ENCODE measurements at places on chromosomes 5 and 9.

DNA sequence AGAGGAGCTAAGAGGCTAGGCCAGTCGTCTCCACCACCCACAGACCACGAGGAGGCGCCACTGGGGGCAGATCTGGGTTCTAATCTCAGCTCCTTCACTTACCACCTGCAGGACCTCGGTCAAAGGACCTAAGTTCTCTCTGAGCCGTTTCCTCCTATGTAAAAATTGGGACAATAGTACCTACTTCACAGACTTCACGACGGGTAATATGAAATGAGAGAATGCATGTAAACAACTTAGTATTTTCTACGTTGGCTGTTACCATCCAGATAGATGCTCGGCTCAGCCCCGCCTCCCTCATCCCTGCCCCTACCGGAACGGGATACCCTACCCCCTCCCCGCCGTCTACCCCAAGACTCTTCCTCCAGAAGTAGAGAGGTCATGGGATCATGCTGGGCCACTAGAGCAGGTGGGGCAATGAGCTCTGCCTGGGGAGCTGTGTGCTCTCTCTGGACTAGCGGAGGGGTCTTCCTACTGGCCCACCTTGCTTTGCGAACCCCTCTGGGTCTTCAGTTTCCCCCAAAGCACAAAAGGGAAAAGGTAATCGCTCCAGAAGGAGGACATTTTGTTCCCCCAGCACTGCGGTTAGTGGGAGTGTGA is 541 bp downstream of the GNPDA1 start:
- DNase-seq: peak; percentile 46

GRCh38 chr5:143258559-143259253 is 144.8 kb downstream of the NR3C1 start:
- no peak for DNase-seq

DNA sequence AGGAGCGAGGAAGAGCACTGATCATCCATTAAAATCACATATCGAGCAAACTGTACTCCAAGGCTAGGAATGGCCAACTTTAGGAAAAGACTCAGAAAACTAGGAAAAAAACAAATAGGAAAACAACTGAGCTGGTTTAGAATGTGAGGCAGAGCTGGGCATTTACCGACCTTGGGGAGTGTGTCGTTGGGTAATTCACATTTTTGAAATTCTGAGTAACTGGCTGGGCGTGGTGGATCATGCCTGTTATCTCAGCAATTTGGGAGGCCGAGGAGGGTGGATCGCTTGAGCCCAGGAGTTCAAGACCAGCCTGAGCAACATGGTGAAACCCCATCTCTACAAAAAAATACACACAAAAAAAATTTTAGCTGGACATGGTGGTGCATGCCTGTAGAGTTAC is 70.1 kb downstream of the ZFAND5 start:
- DNase-seq: no peak

DNA sequence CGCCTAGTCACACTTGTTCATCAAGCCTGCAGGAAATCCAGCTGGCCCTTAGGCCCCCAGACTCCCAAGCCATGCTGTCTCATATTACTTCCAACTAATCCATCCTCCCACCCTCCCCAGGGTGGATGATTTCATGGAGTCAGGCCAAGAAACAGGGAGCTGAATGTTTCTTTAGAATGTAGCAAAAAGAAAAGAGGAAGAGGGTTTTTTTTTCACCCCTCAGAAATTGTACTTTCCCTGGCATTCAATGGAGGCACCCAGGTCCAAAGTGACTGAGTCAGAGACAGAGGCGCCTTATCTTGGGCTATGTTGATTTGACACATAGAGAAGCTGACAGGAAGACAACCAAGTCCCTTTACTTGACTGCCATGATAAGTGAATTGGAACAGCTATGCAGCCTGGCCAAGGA is 260.2 kb upstream of the NR4A3 start:
- no peak for DNase-seq

DNA sequence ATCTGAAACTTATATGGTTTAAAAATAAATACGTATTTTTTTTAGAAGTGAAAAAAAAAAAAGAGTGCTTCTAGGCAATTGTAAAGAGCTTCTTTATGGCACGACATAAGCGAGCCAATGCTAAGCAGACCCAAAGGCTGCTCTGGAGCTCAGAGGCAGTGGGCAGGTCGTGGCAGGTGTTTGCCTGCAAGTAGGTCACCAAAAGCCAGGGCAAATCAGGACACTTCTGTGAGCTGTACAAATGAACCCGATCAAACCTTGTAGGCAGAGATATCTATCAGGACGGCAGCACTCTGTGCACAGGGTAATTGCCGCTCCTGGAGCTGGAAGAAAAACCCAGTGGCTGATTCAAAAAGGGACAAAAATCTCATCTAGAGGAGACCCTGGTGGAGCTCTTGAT is 75.9 kb downstream of the IRX2 start:
- DNase-seq: no peak

GRCh38 chr9:107102011-107102410 is 181.1 kb upstream of the RAD23B start:
- DNase-seq: no peak

DNA sequence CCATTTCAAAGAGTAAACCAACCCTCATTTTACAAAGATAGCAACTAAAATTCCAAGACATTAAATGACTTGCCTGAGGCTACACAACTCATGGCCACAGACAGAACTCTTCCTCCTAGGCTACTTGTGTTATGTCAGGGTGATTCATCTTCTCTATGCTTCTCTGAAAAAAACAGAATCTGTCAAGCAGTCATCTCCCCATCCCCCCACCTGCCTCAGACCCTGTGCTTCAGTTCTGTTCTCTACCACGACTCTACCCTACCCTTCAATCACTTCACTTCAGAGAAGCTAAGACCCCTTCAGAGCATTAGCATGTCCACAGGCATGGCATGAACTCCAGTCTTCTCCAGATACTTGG is 277.7 kb upstream of the PTGER4 start:
- no peak for DNase-seq

- no peak for DNase-seq
Observed at GRCh38 chr9:16532681-16533450, 337.6 kb downstream of the BNC2 start.

- DNase-seq: no peak
Observed at GRCh38 chr9:4024281-4024777, 275.5 kb downstream of the GLIS3 start.

- DNase-seq: no peak
Observed at GRCh38 chr5:111372799-111373198, 139.5 kb downstream of the STARD4 start.

DNA sequence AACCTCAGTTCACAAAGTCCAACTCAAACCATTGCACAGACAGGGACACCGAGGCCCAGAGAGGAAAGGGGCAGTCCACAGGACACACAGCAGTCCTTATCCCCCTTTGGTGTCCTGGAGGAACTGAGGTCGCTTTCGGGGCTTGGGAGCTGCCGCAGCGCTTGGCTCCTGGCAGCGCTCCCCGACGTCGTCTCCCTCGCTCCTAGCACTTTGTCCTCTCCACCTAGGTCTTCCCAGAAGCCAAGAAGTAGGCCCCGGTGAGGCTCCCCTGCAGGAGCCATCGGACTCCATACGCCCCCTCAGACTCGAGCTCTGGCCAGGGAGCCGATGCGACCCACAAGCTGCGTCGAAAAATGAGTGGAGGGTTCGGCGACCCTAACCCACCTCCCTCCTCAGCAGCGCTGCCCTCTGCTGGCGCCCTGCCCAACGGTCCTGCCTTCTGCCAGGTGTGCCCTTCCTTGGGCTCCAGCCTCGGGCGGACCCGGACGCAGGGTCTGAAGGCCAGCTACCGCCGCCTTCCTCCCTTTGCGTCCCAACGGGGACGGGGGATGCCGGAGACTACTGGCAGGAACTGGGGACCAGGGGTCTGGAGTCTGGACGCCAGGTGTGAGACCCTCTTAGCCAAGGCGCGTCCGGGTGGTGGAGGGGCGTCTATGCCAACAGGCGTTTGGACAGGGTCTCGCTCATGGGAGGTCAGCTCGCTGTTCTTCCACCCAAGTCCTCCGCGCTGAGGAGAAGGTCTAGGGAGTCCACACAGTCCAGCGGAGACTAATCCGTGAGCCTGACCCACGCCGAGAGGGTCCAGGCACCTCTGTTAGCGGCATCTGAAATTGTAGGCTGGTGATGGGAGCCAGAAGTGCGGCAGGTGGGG is 2.1 kb upstream of the PRDM12 start:
- DNase-seq: no peak

- DNase-seq: no peak
Observed at GRCh38 chr9:136544548-136544963, 1.3 kb downstream of the NOTCH1 start.

- no peak for DNase-seq
Observed at GRCh38 chr5:143135832-143136551, 267.5 kb downstream of the NR3C1 start.

GRCh38 chr9:131298816-131299215 is 9.3 kb downstream of the PLPP7 start:
- no peak for DNase-seq

GRCh38 chr5:171299851-171300250 is 9.2 kb upstream of the TLX3 start:
- no peak for DNase-seq

- no peak for DNase-seq
Observed at GRCh38 chr5:149445739-149446369, 66.8 kb upstream of the IL17B start.

- no peak for DNase-seq
Observed at GRCh38 chr5:133202066-133202665, 150.4 kb downstream of the HSPA4 start.

- DNase-seq: no peak
Observed at GRCh38 chr9:124134526-124134925, 123.0 kb downstream of the LHX2 start.

DNA sequence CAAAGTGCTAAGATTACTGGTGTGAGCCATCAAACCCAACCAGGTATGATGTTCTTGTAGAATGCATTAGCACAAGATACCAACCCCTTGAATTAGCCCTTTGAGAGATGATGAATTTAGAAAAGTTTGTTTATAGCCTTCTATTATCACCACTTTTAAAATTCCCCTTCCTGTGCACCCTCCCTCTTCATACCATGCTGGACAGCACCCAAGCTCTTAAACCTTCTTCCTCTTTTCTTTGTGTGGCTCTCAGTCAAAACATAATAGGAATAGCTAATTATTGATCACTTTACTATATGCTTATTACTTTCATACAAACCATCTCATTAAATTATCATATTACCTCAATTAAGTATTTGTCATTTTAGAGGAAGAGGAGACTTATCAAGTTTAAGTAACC is 87.6 kb upstream of the TMED7 start:
- DNase-seq: no peak

DNA sequence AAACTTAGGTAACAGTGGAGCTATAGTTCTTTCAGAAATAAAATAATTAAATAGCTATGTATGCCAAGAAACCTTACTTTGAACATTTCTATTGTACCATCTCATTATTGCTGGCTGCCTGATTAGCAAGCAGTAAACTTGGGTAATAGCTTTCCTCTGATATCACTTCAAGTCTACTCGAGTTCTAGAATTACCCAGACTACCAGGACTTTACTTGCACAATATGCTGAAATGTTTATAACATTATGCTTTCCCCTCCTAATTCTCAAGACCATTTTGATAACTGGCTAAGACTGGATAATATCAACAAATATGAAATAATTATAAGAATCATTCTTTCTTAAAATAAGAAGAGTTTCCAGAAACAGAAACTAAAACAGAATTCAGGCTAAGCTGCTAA is 512.6 kb downstream of the RAB3C start:
- DNase-seq: no peak

DNA sequence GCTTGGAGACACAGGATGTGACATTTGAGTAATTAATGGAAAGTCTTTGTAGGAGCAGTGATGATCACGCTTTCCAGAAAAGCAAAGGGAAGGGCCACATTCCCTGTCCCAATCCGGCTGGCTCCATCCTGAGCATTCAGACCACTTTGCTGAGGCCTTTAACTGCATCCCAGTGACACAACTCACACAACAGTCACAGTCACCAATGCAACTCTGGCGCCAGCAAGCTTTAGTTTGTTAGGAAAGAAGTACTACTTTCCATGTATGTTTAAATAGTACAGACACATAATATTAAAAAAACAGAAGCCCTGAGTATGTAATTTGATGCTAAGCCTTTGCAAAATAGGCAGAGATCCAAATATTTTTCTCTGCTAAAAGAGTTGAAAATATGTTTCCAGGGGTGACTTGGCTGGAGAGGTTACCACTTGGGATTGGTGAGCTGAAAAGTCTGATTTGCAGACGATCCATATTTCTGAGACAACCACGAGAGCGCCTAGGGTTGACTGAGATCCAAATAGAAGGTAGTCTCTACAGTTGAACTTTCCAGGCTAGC is 31.7 kb upstream of the GAS1 start:
- DNase-seq: no peak

DNA sequence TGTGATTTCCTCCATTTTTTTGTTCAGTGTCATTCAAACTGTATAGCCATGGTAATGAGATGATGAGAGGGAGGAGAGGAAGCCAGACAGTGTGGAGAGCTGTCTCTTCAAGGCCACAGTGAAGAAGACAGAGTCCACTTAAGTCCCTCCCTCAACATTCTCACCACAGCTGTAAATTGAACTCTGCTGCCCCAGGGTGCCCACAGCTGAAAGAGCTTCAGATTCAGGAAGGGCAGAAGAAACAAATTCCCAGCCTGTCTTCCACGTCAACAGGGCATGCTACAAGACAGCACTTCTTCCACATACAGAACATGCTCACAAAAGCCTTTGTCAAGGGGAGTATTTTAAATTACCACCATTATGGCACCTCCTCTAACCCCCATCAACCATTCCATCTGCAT is 100.4 kb downstream of the KLHL3 start:
- no peak for DNase-seq

- no peak for DNase-seq
Observed at GRCh38 chr9:136105398-136106135, 10.5 kb upstream of the NACC2 start.

GRCh38 chr5:127994087-127994660 is 89.4 kb upstream of the SLC12A2 start:
- no peak for DNase-seq

DNA sequence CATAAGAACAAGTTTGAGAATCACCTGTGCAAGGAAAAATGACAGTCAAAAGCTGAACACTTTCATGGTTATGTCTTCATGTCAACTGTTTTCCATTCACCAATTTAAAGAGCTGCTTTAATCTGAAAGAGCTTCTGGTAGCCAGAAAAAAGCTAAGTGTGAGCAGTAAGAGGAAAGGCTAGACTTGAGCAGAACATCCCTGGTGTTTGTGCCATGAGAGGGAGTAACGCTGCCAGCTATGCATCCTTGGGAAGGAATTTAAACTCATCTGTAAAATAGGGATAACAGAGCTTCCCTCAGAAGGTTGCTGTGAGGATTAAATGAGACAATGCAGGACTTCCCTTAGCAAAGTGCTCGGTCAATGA is 193.7 kb downstream of the MAPKAP1 start:
- DNase-seq: no peak

GRCh38 chr9:125423964-125424363 is 162.3 kb downstream of the GAPVD1 start:
- no peak for DNase-seq

DNA sequence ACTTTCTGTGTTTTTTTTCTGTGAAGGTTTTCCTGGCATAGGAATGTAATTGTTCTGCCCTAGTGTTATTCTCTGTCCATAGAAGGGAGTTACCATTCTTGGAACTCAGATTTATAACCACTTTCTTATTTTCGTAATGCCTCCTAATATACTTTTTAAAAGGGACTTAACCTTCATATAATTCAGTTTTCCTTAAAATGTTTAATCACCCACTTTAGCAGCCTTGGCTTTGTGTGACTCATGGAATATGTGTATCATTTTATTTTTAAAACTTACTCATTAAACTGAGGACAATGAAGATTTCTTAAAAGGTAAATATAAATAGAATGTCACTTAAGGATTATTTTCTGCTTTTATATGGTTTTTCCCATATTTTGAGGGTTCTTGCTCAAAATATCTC is 50.0 kb downstream of the RAI14 start:
- DNase-seq: no peak

All from mesothelial cell of epicardium (in vitro differentiated cells).